NCI-H1092 treated with DMSO at 0.1 percent for 48 hours (cell line): ENCODE measurements at places on chromosomes 6 and 20.

GRCh38 chr6:69232496-69232895, 564.3 kb downstream of the LMBRD1 start:
- no peak for DNase-seq

DNA sequence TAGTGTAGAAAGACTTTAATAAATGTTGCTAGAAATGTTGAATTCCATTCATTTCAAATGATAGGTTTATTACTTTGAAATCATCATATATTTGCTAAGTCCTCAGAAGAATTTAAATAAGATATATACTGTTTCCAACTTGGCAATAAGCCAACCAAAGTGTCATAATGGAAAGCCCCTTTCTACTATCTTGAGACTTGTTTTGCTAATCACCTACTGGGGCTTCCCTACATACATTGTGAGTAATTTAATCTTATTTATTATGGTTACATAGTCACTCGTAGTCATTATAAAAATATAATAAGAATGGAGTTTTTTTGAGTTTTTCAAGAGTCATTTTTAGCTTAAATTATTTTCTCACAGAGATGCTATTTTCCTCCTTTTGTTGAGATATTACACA, 20.7 kb downstream of the COL19A1 start:
- DNase-seq: no peak

- DNase-seq: peak; percentile 93
These were observed 102.3 kb downstream of the DLL1 start for GRCh38 chr6:170188571-170189001.

GRCh38 chr6:53315086-53315724, 33.5 kb downstream of the ELOVL5 start:
- DNase-seq: no peak

GRCh38 chr6:111759836-111760785, 113.1 kb downstream of the FYN start:
- DNase-seq: no peak

- DNase-seq: no peak
These were observed 260.3 kb upstream of the SPTLC3 start for GRCh38 chr20:12748359-12748994.

DNA sequence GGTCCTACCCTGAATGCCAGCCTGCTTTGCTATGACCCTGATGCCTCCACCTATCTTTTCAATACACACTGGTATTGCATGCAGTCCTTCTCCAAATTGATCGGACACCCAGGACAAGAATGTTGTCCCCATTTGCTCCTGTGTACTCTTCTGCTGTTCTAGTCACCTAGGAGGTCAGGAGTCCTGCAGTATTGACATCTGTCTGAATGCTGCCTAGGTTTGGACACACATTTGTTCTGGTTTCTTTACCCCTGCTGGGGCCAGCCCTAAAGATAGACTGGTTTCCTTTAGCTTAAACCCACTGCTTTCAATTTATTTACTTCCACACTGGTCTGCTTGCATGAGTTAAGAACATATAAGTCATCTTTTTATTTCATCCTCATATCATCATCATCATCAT, 167.0 kb upstream of the CCN2 start:
- no peak for DNase-seq

- no peak for DNase-seq
These were observed 54.6 kb downstream of the AFDN start for GRCh38 chr6:167881327-167881726.

DNA sequence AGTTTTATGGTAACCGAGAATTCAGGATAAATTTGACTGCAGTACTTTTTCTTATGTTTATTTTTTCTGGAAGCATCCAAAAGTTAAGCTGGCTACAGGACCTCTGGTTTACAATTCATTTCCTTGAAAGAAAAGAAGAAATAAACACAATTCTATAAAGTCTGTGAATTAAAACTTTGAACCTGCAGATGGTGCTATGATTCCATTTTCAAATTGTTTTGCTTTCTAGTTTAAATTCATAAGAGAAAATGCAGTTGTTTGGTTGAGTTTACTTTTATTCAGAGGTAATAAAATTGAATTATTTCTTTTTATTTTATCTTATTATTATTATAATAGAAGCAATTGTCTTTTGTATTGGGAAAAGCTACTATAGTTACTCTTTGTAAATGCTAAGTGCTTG, 1.8 kb upstream of the VIP start:
- peak; percentile 1 for DNase-seq

DNA sequence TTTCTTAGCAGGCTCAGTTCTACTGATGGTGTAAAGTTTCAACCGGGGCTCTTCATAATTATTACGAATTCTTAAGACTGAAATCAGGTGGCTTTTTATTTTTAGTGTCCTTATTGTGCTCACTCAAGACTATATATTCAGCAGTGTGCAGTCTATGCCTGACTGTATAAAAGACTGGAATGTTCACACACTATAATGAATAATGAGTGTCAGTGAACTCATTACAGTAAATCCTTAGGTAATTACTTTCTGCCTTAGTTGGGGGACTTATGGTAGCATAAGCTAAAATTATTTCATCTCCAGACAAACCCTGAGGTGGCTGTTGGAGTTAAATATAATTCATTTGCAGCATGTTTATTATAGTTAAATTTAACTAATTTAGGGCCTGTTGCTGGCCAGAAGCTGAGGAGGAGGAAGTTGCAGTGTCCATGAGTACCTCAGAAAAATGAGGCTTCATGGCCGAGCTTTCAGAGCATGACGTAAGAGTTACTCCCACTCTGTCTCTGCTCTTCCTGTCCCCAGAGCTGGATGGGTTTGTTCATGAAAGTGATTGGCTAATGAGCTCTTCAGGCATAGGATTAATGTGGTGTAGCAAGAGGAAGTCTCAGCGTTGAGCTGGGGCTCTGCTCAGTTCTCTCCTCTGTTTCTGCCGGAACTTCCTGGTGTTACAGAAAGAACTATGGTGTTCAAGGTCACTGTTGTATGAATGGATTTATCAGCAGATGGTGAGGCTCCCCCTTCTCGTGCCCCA, 335.7 kb downstream of the NRN1 start:
- no peak for DNase-seq

GRCh38 chr6:101090281-101090680, 209.2 kb upstream of the ASCC3 start:
- DNase-seq: no peak
